ENCODE measurements at places on chromosomes 3 and 15.

- no peak for DNase-seq
Measured at GRCh38 chr3:54870423-54870822, 57.4 kb downstream of the LRTM1 start.

DNA sequence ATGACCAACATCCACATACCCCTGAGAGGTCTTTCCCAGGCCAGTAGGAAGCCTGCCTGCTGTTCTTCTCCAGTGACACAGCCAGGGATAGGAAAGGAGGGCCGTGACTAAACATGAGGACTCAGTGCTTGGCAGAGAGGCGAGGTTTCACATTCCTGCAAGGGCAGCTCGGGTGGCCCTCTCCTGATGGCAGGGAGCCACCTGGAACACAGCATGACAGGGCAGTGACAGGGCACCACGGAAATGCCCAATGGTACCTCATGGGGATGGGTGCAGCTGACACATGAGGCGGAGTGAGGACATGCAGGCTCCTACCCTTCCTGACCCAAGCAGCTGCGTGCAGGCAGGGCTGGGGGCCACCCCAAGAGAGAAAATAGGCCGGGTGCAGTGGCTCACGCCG lies 7.4 kb upstream of the TGM5 start:
- no peak for DNase-seq

DNA sequence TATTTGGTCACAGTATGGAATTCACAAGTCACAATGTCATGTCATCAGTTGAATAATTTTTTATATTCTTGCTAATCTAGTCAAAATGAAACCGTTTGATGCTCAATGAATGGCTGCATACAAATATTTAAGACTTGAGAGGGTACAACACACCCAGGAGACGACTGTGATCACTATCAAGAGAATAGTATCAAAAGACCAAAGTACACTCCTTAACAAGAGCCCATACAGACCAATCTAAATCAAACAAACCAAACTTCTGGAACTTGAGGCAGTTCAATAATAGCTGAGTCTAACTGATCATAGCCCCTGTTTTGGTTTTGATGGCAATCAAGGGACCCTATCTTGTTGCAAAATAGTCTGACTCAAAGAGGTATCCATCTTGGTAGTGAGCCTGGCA lies 265.1 kb downstream of the THSD4 start:
- no peak for DNase-seq

DNA sequence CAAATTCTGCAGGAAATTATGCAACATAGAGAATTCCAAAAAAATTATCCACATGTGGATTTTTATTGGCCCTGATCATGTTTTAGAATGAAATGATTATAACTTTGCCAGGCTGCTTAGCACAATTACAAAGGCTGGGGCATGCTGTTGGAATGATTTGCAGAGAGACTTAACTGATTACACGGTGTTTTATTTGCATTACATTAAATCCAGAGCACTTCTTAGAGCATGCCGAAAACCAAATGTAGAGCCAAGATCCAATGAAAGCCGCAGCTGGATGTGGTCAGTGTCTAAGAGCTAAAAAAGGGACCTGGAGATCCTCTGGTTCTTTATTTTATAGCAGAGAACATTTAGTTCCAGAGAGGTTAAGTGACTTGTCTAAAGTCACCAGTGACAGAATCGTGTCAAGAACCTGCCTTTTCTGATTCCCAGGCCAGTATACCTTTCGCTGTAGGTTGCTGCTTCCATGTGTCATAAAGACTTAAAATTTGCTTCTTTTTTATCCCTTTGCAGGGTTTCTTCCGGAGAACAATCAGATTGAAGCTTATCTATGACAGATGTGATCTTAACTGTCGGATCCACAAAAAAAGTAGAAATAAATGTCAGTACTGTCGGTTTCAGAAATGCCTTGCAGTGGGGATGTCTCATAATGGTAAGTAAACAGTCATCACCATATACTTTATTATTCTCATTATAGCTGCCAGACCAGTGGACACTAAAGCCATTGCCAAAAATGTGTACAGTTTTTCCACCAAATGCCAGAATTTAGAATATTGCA lies 92.0 kb upstream of the TSEN2 start:
- DNase-seq, result no peak

GRCh38 chr3:20316238-20316637 lies 130.2 kb upstream of the SGO1 start:
- no peak for DNase-seq

DNA sequence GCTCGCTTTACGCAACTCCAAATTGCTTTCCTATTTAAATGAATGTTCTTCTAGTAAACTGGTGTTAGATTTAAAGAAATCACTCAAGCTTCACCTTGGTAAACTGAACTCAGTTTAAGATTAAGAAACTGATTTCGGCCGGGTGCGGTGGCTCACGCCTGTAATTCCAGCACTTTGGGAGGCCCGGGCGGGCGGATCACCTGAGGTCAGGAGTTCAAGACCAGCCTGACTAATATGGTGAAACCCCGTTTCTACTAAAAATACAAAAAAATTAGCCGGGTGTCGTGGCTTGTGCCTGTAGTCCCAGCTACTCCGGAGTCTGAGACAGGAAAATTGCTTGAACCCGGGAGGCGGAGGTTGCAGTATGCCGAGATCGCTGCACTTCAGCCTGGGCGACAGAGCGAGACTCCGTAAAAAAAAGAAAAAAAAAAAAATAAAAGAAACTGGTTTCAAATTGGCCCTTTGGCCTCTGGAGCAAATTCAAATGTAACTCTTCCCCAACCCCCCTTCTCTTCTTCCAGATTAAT lies 1.7 kb downstream of the SKIL start:
- no peak for DNase-seq

- peak; percentile 79 for DNase-seq
Measured at GRCh38 chr15:51756482-51756881, 5.1 kb downstream of the TMOD2 start.

- no peak for DNase-seq
Measured at GRCh38 chr3:185646382-185647133, 60.5 kb downstream of the SENP2 start.

DNA sequence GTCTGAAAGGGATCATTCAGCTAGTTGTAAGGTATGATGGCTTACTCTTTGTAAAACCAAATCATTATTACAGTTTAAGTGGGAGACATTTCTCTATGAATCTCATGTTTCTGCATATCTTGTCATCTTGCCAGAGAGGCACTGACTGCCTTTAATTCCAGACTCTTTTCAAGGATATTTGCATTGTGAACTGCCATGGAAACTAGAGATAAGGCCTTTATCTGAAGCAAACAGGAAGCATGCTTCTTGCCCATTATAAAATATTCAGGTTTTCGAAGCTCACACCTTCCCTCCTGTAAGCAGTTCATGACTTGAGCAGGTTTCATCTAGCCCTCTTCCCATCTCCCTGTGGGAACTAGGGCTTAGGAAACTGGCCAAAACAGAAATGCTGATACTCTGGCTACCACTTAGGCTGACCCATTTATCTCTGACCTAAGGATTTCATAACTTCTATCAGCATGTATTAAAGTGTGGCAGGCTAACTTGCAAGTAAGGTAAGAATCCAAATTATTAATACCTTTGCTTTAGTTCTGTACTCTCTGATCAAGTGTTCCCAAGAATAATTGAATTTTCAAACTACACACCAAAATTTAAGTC lies 326.6 kb upstream of the ALCAM start:
- DNase-seq, result no peak

- no peak for DNase-seq
Measured at GRCh38 chr3:168933614-168934013, 729.9 kb downstream of the MECOM start.

DNA sequence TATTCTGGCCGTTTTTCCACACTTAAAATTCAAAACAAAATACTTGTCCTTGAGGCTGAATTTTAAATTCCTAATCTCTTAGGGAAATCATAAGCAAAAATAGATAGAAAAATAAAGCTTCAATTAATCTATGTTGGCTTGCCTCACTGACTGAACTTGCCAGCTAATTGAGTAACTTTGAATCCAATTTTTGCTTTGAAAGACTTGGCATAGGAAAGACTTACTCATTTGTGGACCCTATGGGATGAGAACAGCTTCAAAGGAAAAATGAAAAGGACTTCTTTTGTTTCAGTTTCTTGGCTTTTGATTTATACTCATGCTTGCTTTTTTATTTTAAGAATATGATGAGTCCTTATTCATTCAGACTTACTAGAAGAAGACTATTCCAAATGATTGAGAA lies 370.7 kb upstream of the RARB start:
- DNase-seq, result no peak

GRCh38 chr3:156160647-156161046 lies 40.3 kb downstream of the KCNAB1 start:
- peak; percentile 27 for DNase-seq

DNA sequence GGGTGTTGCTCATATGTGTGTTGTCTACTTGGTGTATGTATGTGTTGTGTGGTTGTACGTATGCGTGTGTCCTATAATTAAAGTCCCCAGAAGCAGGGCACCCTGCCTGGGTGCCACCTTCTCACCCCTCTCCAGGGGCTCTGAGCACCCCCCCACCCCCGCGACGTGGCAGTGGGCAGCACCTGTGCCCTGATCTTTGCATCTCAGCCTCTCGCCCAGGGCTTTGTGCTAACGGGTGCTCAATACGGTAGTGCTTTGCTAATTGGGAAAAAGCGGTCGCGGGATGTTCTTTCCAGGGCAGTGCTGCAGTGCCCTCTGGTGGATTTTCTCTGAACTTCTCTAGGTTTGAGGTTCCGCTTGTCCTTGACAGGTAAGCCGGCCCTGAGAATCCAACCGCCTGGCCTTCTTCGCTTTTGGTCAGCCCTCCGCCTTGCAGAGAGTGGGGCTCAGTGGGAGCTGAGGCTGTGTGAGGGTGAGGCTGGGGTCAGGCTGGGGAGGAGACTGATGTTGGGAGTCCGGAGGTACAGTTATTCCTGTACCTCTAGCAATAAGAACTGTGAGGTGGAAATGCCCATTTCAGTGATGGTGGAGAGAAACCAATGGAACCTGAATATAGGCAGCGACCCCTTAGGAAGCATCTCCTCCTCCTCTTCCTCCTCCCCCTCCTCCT lies 17.6 kb upstream of the EPHB3 start:
- DNase-seq, result peak; percentile 86

- DNase-seq, result no peak
Measured at GRCh38 chr15:51046799-51047449, 47.8 kb downstream of the TNFAIP8L3 start.

- DNase-seq, result no peak
Measured at GRCh38 chr3:97711654-97712053, 52.9 kb upstream of the ARL6 start.

DNA sequence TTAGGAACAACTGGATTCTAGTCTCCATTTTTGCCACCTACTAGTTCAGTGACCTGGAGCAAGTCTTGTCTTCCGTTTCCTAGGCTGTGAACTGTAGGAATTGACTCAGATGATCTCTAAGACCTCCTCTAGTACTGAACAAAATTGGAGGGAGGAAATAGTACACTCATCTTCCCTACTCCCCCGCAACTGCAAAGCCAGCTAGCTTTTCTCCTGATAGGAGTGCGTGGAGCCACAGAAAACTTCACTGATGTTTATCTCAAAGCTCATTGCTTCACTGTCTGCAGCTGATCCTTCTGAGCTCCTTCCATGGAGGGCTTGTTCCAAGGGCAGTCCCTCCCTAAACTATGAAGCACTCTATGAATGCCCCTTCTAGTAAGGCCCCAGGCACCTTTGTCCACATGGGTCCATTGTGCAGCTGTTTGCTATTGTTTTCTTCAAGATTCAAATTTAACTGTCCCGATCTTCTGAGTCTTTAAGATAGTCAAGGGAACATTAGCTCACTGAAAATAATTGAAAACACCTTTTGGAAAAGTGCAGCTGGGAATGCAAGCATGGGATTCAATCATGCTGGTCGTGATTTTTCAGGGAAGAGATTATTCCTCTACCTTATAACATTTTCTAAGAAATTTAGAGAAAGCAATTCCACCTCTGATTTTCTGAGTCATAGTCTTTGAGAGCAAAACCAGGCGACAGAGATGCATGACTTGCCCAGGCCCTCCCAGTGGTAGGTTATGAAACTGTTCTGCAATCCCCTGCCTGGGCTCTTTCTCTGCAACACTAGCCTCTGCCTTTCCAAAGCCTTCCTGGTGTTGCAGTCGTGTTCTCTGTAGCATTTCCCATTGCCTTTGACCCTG lies 24.3 kb downstream of the FILIP1L start:
- peak; percentile 55 for DNase-seq

DNA sequence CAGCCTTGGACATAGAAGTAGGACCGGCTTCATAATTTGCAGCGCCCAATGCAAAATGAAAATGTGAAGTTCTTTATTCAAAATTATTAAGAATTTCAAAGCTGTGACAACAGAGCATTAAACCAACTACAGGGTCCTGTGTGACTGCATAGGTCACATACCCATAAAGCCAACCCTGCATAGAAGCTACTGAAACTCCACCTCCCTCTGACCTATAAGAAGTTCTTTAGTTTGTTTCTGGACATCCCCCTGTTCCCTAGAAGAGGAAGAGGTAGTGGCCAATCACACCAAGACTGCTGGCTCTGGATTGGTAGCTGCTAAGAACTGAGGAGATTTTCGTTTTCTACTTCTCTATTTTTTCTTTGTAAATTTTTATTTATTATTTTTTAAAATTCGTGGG lies 9.0 kb upstream of the SELENOT start:
- DNase-seq, result peak; percentile 7

DNA sequence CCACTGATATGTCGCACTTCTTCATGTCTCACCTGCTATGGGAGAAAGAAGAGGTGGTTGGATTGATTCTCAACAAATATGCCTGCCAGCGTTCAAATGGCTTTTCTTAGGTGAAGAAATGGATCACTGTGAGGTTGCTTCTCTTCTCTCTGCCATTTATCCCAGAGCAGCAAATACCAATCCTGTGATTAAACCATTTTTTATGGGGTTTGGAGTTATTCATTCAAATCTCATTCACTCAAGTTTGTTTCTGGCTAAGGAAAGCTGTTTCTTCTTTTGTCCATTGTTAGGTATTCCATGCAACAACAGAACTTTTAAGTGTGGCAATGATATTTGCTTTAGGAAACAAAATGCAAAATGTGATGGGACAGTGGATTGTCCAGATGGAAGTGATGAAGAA lies 12.2 kb upstream of the C3orf52 start:
- no peak for DNase-seq

DNA sequence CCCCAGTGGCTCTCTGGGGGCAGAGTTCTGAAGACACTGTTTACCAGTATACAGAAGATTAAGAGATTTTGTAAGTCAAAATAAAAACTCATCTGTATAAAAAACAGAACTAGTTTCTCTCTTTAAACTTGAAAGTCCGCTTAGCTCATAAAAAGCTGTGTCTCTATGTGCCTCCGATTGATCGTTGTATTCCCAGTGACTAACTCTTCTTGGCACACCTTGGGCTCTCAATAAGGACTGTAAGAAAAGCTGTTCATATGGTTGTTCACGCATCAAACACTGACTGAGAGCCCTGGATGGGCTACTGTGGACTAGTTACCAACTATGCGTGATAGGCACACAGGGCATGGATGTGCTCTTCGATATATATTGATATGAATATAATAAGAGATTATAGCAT lies 107.9 kb downstream of the P3H2 start:
- no peak for DNase-seq

GRCh38 chr3:9715136-9715535 lies 11.5 kb downstream of the CPNE9 start:
- no peak for DNase-seq

- peak; percentile 33 for DNase-seq
Measured at GRCh38 chr3:194395778-194396538, 3.1 kb downstream of the GP5 start.
